ENCODE measurements at places on chromosomes 12 and 14. TPM values are rescaled to one million over a fixed set of nuclear protein-coding genes. Genes with fewer than 3 reads are reported as not detected.

DNA sequence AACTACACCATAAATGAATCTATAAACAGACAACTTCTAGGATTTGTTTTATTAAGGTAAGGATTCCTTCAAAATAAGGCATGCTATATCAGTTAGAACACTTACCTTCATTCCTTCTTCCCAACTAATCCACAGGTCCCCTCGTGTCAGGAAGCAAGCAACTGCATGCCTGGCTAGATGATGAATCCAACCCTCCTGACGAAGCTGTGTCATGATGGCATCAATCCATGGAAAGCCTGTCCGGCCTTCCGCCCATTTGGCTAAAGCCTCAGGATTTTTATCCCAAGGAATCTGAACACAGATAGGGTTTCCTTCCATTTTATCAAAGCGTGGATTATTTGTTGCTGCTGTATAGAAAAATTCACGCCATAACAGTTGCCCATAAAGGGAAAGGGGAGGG is 12.5 kb upstream of the MTERF2 start:
- DNase-seq = no peak

DNA sequence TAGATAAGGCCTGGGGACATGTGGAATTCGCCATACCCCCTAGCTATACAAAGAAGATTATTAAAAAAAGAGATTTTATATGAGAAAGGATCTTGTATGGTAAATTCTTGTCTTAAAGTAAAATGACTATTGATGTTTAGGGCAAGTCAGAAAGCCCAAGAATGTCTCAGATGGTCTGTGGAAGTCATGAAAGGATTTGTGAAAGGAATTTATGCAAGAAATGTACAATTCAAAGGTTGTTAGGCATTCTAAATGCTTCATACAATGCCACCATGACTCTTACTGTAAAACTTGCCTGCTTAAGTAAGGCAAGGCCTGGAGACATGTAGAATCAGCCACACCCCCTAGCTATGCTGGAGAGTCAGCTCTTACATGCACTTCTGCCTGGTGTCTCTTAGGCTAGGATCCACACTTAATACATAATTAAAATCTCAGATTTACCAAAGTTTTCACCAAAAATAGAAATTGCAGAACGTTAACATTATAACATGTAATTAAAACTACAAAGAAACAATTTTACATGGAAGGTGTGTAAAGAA is 8.9 kb upstream of the ETNK1 start:
- no peak for DNase-seq

DNA sequence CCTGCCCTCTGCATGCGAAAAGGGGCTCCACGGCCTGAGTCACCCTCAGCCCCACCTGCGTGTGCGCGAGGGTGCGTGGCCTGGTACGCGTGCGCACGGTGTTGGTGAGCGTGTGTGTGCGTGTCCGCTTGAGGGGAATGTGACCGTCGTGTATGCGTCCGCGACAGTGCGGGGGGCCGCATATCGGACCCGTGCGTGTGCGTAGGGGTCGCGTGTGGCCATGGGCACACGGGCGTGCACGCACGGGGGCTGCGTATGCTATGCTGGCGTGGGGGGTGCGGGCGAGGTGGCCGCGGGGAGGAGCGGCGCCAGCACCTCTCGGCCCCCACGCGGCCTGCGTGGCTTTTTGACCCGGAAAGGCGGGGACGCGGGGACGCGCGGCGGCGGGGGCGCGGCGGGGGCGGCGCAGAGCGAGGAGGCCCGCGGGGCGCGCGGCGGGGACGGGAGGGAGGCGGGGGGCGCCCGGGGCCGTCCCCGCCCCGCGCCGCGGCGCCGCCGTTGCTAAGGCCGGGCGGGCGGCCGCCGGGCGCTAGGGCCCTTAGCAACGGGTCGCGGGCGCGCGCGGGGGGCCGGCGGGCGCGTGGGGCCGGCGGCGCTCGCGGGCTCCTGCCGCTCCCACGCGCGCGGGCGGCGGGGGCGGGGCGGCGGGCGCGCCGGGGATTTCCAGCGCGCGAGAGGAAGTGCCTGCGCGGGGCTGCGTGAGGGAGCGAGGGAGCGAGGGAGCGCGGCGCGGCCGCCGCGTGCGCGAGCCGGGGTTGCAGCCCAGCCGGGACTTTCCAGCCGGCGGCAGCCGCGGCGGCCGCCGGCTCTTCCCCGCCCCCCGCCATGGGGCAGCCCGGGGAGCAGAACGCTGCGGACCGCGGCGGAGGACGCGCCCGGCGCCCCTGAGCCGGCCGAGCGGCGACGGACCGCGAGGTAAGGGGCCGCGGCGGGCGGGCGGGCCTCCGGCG is at the start of gene TRAF3:
Gene TRAF3, plus strand, starts transcription at position 689 of the 950 bp plus-strand sequence. CDS start 92,753 bp downstream, outside the sequence.
- peak; percentile 65 for DNase-seq

- DNase-seq = peak; percentile 64
Observed at GRCh38 chr12:124568431-124569374, 1.3 kb upstream of the NCOR2 start.

DNA sequence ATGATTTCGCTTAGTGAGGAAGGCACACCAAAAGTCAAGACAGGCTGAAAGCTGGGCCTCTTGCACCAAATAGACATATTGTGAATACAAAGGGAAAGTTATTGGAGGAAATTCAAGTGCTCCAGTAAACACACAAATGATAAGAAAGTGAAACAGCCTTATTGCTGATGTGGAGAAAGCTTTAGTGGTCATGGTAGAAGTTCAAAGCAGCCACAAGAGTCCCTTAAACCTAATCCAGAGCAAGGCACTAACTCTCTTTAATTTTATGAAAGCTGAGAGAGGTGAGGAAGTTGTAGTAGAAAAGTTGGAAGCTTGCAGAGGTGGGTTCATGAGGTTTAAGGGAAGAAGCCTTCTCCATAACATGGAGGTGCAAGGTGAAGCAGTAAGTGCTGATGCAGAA is 988.3 kb downstream of the VRK1 start:
- DNase-seq = no peak

- DNase-seq = no peak
Observed at GRCh38 chr14:70872678-70873020, 34.6 kb upstream of the PCNX1 start.

- no peak for DNase-seq
Observed at GRCh38 chr12:89691659-89692058, 17.0 kb downstream of the ATP2B1 start.

DNA sequence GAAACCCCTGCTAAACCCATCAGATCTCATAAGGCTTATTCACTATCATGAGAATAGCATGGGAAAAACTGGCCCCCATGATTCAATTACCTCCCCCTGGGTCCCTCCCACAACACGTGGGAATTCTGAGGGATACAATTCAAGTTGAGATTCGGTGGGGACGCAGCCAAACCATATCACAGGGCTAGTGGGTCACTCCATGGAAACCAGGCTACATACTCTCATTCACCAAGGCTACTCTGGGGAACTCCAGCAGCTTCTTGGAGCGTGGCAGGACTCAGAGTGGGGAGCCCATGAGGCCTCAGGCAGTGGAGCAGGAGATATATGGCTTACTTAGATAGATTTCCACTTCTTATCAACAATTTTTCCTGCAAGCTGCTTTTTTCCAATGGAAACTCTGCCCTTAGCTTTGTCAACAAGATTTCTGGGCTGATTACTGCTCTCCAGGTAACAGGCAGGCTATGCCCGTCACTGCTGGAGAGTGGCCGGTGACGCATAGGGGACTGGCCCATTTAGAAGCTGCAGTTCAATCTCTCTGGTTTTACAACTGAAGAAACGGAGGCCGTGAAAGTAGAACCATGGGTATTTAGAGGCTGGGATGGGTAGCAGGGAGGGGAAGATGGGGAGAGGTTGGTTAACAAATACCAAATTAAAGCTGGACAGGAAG is 16.5 kb downstream of the VDR start:
- peak; percentile 38 for DNase-seq

- DNase-seq = peak; percentile 95
Observed at GRCh38 chr12:104958001-104958804, at the start of gene SLC41A2. SLC41A2 (minus strand) TSS chr12:104958290; CDS start chr12:104928527, 29,763 bp downstream.

GRCh38 chr14:57057803-57058202 is 210.9 kb downstream of the EXOC5 start:
- DNase-seq = peak; percentile 93

DNA sequence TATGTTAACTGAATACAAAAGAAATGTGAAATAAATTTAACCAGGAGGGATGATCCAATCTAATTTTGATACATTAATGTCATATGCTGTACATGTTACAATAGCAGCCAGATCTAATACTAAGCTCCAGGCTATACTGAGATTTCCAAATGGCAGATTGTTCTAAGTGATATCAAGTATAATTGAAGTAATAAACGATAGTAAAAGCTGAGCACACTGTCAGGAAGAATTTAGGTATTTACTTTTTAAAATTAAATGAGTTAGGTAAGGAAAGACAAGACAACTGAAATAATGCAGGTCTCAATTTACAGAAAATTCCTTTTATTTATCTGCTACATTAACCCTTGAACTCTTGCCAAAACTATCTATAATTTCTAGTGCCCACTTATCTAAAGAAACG is 39.9 kb downstream of the INSM2 start:
- DNase-seq = no peak

- DNase-seq = no peak
Observed at GRCh38 chr14:21015312-21015711, 9.5 kb downstream of the NDRG2 start.

GRCh38 chr12:123267991-123268843 is 3.4 kb downstream of the CDK2AP1 start:
- DNase-seq = no peak

DNA sequence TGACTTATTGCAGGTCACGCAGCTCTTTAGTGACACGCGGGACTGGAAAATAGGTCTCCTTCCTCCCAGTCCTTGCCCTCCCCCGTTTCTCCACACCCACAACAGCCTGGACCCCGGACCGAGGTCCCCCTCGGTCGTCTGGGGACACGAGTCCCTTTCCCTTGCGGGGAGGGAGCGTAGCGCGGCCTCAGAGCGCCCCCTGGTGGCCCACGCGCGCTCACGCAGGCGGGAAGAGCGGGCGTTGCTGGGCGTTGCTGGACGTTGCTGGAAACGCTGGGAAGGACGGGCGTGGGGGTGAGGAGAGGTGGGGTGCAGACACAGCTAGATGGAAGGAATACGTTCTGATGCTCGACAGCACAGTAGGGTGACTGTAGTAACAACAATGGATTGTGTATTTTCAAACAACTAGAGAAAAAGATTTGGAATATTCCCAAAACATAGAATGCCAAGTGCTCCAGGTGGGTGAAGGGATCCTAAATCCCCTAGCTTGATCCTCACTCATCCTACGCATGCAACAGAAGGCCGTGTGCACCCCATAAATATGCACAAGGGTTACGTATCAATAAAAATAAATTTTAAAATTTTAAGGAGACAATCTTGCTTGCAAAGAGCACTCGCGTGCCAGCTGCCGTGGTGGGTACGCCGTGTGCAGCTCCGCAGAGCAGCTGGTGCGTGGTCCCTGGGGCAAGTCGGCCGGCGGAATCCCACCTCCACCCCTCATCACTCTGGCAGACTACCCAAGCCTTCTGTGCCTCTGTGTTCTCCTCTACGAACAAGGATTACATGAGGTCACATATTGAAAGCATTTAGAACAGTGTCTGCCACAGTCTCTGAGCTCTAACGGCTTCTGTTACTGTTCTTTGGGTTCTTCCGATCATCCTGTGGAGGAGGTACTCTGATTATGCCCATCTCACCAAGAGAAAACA is 87.4 kb downstream of the B4GALNT3 start:
- DNase-seq = peak; percentile 61

DNA sequence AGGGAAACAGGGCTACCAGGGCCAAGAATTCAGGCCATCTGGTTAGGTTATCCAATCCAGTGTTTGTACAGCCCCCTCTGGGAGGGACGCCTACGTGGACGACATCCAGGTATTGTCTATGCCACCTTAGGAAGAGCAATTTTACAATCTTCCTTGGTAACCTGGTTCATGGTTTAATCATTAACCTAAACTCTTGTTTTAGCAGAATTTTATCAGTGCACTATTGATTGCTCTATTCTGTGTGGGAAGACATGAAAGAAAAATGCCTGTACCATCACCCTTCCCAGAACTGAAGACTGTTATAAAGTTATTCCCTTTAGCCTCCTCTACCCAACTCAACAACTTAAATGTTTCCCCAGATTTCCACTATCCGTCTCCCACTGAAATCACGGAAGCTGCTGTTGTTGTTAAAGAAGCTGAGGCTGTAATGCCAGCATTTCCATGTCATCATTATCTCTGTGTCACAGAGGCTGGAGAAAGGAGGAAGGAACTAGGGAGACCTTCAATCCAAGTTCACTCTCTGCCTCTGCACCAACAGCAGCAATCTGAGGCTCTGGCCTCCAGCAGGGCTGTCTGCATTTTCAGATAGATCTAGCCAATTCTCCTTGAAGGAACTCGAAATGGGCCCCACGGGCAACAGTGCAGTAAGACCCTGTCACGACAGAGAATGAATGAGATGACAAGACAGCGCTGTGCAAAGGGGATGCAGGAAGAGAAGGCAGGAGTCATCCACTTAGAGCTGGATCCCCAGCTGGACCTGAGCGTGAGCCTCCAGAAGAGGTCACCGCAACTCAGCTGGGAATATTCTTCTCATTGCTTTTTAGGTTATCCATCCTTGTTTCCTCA is 183.4 kb upstream of the GZMB start:
- DNase-seq = peak; percentile 83

- DNase-seq = no peak
Observed at GRCh38 chr12:30329281-30329680, 366.4 kb downstream of the IPO8 start.

DNA sequence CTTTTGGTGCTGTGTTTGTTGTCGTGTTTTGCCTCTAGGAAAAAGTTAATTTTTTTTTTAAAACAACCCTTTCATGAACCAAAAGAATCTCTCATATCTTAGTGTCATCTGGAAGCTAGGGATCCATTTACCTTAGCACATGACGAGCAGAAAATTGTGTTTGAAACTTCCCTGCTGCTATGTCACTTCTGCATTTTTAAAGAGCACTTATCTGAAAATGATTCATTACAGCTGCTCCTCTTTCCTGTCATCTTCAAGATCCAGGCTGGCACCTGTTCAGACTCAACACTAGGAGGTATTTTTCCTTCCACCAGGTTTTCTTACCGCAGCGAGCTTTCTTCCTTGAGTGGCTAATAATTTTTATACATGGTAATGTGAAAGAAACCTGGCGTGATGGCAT is 67.0 kb downstream of the EML1 start:
- DNase-seq = no peak

DNA sequence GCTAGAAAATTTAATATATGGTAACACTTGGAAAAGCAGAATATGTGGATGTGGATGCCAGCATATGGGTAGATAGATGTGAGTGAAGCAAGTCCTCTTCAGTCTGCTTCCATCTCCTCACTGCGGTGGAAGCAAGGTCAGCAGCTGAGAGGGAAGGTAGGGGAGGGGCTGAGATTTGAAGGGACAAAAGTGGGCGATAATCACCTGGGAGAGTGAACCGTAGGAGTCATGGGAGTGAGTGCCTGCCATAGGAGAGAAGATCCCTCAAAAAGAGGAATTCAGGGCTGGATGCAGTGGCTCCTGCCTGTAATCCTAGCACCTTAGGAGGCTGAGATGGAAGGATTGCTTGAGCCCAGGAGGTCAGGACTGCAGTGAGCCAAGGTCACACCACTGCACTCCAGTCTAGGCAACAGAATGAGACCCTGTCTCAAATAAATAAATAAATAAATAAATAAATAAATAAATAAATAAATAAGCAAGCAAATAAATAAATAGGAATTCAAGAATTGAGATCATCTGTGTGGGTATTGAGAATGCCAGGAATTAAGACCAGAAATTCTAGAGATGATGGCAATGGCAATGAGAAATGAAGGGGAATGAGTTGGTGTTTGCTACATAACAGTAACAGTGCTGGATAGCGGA is 123.4 kb downstream of the BICD1 start:
- DNase-seq = no peak

GRCh38 chr12:114779186-114779585 is 95.2 kb upstream of the TBX3 start:
- no peak for DNase-seq

GRCh38 chr14:76833011-76833410 is 6.8 kb downstream of the LRRC74A start:
- no peak for DNase-seq

Gene GPR84
- total RNA-seq = not detected

Gene TMEM121
- total RNA-seq = 4.2 TPM

Gene OTX2
- not detected for total RNA-seq

Gene MIS18BP1
- total RNA-seq = 18.8 TPM

Gene KRT1
- total RNA-seq = not detected
